ENCODE measurements at places on chromosomes 11 and 22.

DNA sequence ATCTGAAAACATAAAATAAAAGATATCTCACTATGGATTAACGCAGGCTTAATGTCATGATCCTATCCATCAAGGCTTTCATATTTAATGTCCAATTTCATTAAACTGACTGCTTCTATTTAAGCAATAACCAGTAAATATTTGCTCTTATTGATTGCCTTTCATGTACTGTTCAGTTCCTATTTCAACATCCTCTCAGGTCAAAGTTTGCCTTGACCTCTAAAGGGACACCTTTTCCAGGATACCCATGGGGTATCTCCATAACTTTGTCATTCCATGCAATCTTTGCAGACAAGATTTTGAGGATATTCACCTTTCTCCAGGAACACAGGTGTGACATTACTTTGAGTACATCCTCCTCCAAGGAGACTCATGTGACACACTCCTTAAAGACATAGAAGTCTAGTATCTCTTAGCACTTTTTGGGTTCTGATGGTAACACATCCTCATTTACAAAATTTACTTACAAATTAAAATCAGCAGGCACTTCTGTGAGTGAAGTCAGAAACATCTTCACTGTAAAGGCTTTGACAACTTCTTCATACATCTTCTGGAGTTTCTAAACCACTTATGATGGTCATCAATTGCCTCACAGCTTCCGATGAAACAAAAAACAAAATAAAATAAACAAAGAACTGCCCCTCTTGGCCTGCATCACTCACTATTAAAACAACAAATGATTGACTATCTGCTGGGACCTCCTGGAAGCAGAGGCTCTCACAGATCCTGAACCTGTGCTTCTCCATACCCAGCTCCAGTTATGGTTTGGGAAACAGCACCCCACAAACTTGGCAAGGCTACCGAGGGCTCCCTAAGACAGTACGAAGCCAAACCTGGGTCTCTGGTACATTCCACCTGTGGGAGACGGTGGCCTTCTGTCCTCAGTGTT lies 7.0 kb upstream of the SLC22A25 start:
- DNase-seq: no peak

GRCh38 chr11:62770778-62771143 lies 435 bp upstream of the TAF6L start:
- no peak for DNase-seq

GRCh38 chr11:117696540-117696939 lies 100.5 kb downstream of the DSCAML1 start:
- DNase-seq: no peak

- no peak for DNase-seq
These were observed 16.6 kb downstream of the RTN4RL2 start for GRCh38 chr11:57476757-57477506.

- no peak for DNase-seq
These were observed 15.8 kb upstream of the SYN3 start for GRCh38 chr22:33073989-33074418.

Measured in effector CD4-positive, alpha-beta T cell (primary cell).